Right cardiac atrium (tissue), 5 donors: ENCODE measurements at places on chromosomes 7 and 10.
A peak's percentile ranks its signal among the peaks of the same experiment; 100 is the strongest.

GRCh38 chr7:25714013-25714412 lies 438.0 kb upstream of the NFE2L3 start:
- no peak for DNase-seq

DNA sequence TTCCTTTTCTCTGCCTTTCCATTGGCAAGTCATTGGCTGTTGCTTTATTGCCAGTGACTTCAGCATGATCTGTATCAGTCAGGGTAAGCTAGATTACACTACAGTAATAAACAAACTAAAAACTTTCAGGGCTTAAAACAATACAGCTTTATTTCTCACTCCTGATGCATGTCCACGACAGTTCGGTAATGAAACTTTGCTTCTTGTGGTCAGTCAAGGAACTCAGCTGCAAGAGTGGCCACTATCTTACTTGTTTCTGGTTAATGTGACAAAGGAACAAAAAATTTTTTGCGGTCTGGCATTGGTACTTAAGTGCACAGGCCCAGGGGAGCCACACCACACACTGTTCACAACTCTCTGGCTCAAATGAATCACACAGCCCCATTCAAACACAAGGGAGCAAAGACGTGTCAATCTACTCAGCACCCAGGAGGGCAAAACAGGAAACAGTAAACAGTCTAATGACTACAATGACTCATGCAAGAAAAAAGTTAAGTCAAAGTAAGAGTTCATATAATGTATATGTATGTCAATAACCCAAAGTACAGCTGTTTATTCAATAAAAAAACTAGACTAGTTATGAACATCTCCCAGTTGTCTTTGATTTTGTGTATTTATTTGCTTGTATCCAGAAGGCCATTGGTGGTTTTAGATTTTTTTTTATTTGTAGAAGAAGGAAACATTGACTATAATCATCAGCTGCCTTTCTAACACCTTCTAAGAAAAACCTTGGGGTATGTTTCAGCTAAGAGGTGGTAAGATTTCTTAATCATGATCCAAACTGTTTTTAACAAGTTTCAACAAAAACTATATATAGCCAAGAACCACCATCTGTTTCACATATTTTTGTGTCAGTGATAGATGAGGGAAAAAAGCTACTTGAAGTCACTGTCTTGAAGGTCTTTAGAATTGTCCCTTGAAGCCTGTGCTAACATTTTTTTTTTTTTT lies 134.4 kb upstream of the FAM3C start:
- DNase-seq = peak; percentile 60

DNA sequence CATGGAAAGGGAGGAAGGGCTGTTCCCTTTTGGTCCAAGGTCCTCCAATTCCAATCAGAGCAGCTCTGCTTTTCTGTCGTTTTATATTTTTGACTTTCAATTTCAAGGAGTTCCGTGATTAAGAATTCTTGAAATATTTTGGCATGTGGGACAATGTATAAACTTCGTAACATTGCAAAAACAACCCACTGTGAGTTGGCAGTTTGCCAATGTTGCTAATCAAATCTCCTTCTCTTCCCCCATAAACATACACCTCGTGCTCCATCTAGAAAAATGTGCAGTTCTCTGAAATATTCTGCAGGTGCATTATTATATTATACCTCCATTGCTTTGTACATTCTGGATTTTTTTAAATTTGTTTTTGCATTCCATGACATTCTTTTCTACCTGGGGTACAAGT lies 49.8 kb downstream of the POU6F2 start:
- no peak for DNase-seq

DNA sequence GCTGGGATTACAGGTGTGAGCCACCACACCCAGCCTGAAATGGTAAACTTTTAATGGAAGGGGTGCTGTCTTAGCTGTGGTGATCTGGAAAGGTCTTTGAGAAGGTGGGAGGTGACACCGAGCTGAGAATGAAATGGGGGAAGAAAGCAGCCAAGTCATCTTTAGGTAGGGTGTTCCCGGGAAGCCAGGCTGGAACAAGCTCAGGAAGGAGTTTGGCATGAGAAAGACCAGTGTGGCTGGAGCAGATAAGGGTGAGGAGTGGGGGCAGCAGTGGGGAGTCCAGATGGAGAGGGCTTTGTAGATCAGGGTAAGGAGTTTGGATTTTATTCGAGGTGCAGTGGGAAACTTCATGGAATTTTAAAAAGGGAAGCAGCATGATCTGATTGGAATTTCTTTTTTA lies 30.0 kb downstream of the KIFBP start:
- no peak for DNase-seq

- DNase-seq = no peak
These were observed 182.6 kb downstream of the REEP3 start for GRCh38 chr10:63703740-63704345.

- DNase-seq = no peak
These were observed 664.3 kb downstream of the KCNMA1 start for GRCh38 chr10:76973091-76974016.

DNA sequence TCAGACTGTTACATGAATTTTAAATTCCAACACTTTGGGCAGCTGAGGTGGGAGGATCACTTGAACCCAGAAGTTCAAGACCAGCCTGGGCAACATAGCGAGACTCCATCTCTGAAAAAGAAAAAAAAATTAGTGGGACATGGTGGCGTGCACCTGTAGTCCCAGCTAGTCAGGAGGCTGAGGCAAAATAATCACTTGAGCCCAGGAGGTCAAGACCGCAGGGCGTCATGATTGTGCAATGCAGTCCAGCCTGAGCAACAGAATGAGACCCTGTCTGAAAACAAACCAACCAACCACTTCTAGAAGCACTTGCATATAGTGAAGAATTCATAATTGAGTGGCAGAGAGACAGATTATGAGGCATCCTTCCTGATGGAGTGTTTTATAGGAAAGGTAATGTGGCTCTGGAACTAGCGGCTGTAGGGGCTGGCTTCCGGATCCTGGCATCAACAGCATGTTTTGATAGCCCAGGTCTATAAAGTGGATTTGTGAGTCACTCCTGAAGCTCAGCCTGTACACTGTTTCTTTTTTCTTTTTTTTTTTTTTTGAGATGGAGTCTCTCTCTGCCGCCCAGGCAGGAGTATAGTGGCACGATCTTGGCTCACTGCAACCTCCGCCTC lies 40.3 kb upstream of the RSBN1L start:
- DNase-seq = no peak

DNA sequence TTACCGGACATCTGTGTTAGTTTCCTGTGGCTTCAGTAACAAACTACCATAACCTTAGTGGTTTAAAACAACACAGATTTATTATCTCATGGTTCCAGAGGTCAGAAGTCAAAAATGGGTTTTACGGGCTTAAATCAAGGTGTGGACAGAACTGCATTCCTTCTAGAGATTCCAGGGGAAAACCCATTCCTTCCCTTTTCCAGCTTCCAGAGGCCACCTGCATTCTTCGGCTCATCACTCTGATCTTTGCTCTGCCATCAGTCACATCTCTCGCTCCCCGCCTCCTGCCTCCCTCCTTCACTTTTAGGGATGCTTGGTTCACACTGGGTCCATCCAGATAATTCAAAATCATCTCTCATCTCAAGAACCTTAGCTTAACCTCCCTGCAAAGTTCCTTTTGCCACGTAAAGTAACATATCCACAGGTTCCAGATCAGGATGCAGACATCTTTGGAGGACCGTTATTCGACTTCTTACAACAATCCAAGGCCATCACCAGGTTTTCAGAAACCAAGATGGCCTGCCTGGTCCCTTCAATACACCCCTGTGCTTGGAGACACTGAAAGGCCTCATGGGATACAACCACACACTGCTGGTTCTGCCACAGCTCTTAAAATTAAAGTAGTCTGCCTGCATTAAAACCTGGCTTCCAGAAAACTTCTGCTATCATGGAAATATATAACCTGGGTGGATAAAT lies 225.9 kb upstream of the MYO3A start:
- DNase-seq = no peak

GRCh38 chr10:18400906-18401245 lies 250.5 kb downstream of the NSUN6 start:
- no peak for DNase-seq

DNA sequence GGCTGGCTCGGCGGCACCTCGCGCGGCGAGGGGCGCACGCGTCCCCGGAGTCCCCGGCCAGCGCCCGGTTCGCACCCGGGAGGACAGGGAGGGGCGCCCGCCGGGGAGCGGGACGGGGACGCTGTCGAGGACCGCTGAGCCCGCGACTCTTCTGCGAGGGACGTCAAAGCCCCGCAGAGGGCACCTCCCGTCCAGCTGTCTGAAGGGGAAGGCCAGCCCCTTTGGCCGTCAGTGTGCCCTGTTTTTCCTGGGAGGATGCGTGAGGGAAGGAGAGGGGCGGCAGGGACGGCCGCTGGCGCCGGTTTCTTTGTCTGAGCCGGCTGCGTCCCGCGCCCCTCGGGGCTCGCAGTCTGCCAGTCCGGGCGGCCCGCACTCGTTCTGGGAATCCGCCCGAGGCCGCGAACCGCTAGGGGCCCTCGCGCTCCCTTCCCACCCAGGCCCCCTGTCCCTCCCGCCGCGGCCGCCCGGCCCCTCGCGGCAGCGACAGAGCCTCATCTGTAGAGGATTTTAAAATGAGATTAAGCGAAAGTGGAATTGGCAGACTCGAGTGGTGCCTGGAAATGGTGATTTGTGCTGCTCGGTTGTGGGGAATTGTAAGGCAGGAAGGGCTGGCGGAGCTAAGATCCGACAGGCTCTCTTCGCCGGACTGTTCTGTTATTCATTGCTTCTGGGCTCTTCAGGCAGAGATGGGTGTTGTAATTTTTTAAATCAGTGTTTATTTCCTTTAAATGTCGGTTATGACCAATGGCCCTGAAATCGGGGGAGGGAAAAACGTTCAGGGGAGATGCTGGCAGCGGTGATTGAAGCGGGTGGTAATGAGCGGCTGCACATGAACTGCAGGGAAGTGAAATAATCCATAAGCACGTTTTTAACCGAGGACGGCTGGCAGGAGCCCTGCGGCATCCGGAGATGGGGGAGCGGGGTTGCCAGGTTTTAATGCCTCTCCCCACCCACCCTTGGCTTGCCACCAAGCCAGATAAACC lies 618 bp upstream of the RELN start:
- peak; percentile 43 for DNase-seq

DNA sequence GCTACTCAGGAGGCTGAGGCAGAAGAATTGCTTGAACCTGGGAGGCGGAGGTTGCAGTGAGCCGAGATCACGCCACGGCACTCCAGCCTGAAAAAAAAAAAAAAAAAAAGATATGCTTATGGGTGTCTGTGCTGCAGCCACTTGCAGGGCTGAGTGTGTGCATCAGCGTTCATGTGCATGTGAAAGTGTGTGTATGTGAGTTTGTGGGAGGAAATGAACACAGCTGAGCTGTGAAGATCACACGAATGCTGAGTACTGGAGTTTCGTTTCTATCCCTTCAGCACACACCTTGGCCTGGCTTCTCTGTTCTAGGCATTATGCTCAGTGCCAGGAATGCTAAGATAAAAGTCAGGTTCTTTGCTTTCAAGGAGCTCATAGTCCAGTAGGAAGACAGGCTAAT lies 12.0 kb upstream of the SVOPL start:
- DNase-seq = no peak

- DNase-seq = no peak
These were observed 131.0 kb downstream of the SEM1 start for GRCh38 chr7:96578606-96579005.

DNA sequence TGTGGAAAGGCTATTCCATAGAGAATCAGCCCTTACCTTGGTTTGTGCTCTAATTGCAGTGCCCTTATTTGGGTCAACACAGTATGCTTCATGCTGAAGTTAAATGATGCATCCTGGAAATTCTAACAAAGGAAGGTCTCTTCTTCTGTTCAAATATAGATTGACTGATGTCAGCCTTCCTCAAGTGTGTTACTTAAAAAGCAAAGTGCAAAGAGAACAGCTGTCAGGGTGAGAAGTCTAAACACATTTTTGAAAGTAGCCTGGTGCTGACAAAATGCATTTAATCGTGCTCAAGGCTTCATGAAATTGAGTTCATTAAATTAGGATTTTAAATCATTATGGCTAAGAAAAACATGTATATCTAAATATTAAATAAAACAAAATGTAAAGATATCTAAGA lies 19.5 kb downstream of the AGR2 start:
- DNase-seq = no peak

DNA sequence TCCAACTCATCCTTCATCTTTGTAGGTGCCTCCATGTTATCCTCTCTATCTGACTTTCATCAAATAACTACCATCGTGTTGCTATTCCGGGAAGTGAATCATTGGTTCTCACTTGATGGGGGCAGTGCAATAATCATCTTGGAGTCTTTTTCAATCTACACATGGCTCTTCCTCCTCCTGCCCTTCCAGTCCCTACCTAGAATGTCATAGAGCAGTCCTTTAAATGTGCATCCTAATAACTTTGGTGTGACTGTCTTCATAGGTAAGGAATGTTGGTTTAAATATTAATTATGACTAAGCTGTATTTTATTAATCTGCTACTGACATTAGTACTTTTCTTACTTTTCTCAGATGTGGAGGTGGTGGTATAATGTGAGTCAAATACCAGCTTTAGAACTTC lies 8.4 kb upstream of the CDK14 start:
- no peak for DNase-seq

GRCh38 chr7:115087437-115087836 lies 165.5 kb downstream of the MDFIC start:
- DNase-seq = no peak

DNA sequence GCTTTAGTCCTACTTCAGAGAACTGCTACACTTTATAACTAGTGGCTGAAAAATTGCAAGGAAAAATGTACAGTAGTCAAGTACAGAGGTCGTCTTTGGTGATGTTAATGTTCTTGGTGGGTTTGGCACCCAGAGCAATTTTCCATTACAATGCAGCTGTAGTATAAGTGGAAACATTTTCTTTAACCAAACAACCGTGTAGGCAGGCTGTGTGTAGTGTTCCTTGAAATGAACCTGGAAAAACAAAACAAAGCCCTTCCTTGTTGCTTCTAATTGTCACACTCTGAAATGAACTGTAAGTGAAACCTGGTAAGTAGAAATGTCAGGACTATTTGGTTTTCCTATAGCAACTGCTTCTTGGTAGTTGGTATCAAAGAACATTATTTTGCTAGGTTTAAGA lies 256.9 kb downstream of the MDFIC start:
- no peak for DNase-seq

DNA sequence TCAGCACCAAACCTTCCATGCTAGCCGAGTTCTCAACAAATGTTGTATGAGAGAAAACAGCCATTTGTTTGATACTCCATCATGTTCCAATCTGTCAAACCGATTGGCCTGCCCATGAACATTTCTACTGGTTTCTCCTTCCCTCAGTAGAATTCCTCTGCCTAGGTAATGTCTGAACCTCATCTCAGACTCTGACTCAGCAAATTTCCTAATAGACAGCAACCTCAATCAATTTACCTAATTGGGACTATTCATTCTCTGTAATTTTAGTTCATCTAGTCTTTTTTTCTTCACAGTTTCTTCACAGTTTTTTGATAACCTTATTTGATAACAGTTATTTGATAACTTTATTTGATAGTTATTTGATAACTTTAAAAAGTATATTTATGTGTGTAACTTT lies 585.1 kb downstream of the DNAJB9 start:
- no peak for DNase-seq
